ENCODE measurements at places on chromosomes 6 and 20.

GRCh38 chr20:52569201-52569600, 377.6 kb upstream of the ZFP64 start:
- DNase-seq: no peak

- no peak for DNase-seq
Measured at GRCh38 chr6:118996289-118996820, 61.4 kb upstream of the MCM9 start.

DNA sequence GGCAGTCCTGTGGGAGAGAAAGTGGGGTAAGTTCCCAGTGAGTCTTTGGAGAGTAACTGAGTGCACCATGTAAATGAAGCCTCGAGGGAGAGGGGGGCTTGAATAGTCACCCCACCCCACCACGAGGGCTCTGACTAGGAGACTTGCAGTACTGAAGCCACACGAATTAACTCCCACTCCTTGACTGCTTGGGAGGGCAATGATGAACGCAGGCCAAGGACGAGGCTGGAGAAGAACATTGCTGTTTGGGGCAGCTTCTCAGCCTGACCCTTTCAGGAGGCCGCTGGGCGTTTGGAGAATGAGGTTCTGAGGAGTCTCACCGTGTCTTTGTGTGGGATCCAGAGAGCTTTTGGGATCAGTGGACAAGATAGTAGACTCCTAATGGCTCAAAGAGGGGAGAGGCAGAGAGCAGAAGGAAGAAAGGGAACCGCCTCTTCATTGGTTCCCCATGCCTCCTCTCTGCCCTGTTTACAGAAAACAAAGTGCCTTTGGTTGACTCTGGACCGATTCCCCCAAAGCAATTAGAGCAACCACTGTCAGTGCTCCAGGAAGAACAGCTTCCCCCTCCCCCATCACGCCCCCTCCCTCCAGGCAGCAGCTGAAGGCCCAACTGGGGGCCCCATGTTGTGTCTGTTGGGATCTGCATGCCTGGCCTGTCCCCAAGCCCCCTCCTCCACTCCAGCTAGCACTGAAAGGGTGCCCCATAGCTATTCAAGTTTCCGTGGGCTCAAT, 41.7 kb upstream of the CDKN1A start:
- no peak for DNase-seq

DNA sequence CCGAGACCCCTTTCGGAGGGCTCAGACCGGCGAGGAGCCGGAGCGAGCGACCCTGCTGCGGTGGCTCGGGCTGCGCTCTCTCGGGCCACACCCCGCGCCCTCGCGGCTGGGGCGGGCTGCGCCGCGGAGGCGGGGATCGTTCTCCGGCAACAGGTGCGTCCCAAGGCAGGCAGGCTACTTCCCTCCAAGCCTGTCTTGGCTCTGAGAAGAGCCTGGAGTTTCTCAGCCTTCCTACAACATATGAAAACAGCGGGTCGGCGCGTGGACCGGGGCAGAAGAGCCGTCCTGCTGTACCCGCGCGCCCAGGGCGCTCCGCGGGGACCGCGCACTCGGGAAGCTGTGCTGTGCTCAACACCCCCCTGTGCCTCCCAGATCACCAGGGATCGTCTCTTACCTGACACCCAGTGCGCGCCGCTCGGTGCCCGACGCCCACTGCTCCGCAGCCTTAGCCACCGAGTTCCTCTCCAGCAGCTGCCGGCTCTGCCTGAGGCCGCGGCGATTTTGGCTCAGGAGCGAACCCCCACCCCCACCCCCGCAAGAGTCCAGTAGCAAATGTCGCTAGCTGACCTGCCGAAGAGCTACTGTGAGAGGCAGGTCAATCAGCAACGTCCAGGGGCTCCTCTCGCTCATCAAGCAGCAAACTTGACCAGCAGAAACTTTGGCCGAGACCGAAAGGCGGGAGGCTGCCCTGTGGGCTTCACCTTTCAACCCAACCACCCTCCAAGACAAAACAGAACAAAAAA, 3.7 kb upstream of the OLIG3 start:
- DNase-seq: no peak

- DNase-seq: no peak
Measured at GRCh38 chr6:11054722-11055121, 10.6 kb upstream of the ELOVL2 start.

GRCh38 chr6:66189915-66190314, 482.9 kb upstream of the EYS start:
- no peak for DNase-seq

DNA sequence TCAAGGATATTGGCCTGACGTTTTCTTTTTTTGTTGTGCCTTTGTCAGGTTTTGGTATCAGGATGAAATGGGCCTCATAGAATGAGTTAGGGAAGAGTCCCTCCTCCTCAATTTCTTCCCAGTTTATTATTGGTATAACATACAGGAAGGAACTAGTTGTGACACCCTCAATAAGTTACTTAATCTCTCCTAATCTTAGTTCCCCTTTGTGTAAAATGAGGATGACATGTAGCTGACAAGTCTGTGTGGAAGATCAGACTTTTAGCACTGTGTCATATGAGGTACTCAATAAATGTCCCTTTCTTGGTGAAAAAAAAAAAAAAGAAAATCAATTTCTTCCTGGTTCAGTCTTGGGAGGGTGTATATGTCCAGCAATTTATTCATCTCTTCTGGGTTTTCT, 155.8 kb downstream of the PDE7B start:
- DNase-seq: no peak

DNA sequence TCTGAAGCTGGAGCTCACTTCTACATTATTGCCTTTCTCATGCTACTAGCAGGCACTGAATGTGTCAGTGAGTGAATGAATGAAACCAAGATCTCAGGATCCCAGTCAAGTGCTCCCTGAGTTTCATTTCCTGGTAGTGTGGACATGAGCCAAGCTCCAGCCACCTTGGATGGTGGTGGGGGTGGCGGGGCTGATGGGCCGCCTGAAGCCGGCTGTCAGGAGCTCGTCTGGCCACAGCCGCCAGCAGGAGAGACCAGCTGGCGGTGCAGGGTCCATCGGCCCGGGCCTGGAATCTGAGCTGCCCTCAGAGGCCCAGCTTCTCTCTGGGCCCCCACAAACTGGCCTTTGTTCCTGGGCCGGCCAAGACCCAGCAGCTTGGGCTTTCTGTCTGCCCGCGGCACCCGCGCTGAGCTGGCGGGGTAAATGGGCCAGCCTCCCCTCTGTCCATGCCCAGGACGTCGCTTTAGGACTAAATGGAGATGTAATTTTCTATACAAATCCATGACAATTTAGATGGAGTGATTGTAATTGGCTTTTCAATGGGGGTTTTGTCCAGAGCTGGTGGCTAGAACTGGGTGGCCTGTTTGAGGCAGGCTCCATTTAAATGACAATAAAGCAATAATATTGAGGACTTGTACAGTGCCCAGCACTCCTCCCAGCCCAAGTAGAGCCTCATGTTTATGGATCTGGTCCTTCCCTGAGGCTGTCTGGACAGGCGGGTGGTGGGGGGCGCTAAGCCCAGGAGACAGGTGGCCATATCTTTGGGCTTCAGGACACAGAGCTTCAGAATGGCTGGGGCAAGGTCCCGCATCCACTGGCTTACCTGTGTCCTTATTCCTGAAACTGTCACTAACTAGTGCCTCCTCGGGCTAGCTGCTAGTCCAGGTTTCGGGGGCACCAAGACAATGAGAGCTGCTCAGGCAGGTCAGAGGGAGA, 43.5 kb downstream of the NOL4L start:
- no peak for DNase-seq

DNA sequence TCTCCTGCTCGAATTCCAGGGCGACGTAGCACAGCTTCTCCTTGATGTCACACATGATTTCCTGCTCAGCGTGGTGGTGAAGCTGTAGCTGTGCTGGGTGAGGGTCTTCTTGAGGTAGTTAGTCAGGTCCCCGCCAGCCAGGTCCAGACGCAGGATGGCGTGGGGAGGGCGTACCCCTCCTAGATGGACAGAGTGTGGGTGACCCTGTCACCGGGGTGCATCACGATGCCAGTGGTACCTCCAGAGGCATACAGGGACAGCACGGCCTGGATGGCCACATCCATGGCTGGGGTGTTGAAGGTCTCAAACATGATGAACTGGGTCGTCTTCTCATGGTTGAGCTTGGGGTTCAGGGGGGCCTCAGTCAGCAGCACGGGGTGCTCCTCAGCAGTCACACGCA, 110.2 kb upstream of the CNR1 start:
- no peak for DNase-seq

GRCh38 chr20:39163993-39164392, 201.8 kb downstream of the DHX35 start:
- DNase-seq: no peak

- no peak for DNase-seq
Measured at GRCh38 chr6:137728386-137729349, 138.4 kb upstream of the TNFAIP3 start.

GRCh38 chr6:20365456-20365855, 36.2 kb upstream of the E2F3 start:
- no peak for DNase-seq

GRCh38 chr6:85516168-85516567, 66.3 kb downstream of the NT5E start:
- DNase-seq: no peak

GRCh38 chr20:42516692-42517091, 673.0 kb downstream of the PTPRT start:
- DNase-seq: no peak

DNA sequence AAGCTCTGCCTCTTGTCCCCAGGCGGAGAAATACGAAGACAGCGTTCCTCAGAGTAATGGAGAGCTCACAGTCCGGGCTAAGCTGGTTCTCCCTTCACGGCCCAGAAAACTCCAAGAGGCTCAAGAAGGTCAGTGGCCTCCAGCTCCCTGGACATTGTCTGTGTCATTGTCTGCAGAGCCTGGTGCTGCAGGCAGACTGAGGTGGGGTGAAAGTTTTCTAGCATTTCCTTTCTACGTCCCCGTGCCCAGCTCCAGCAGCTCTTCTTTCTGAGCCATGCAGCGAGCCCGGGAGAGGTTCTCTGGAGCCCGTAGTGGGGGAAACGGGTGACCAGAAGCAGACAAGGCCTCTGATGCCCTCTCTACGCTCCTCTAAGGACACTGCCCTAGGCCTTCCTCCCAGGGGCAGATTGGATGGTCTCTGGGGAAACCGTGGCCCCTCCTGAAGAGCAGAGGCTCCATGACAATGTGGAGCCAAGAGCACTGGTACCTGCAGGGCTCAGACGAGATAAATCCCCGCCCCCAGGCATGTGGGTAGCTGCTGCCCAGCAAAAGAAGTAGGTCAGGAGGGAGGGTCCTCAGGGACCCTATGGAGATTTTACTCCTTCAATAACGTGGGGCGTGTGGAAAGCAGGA, 58.4 kb downstream of the EZR start:
- DNase-seq: no peak

GRCh38 chr6:9161731-9162130, 726.4 kb upstream of the SLC35B3 start:
- no peak for DNase-seq

- DNase-seq: no peak
Measured at GRCh38 chr20:22918286-22918983, 116.7 kb upstream of the SSTR4 start.

DNA sequence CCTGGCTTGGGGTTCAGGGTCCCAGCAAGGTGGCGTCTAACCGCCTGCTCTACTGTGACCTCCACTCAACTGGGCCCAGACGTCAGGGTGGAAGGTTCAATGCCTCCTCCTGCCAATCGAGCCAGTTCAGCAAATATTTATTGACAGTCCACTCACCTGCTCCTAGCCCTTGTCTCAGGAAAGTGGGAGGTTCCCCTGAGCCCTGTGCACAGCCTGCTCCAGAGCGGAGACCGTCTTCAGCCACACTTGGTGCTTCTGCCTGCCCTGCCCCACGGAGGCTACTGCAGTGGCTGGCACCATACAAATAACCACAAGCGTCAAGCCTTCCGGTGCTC, 6.1 kb downstream of the CCDC167 start:
- DNase-seq: no peak

DNA sequence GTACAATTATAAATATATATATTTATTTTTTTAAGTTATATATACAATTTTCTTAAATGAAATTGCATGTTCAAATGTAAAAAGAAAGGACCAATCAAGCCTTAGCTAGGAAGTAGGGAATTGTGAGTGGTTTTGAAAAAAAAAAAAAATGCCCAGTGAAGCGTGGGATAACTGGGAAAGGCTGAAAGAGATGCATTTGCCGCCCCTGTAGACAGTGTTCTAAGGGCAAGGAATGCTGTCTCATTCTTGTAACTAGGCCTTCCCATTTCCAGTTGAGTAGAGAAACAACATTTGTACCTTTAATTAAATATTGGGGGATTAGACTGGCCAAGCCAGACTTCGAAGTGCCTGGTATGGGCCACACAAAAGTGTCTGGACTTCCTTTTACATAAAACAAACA, 430.1 kb upstream of the SLC35B3 start:
- DNase-seq: no peak

DNA sequence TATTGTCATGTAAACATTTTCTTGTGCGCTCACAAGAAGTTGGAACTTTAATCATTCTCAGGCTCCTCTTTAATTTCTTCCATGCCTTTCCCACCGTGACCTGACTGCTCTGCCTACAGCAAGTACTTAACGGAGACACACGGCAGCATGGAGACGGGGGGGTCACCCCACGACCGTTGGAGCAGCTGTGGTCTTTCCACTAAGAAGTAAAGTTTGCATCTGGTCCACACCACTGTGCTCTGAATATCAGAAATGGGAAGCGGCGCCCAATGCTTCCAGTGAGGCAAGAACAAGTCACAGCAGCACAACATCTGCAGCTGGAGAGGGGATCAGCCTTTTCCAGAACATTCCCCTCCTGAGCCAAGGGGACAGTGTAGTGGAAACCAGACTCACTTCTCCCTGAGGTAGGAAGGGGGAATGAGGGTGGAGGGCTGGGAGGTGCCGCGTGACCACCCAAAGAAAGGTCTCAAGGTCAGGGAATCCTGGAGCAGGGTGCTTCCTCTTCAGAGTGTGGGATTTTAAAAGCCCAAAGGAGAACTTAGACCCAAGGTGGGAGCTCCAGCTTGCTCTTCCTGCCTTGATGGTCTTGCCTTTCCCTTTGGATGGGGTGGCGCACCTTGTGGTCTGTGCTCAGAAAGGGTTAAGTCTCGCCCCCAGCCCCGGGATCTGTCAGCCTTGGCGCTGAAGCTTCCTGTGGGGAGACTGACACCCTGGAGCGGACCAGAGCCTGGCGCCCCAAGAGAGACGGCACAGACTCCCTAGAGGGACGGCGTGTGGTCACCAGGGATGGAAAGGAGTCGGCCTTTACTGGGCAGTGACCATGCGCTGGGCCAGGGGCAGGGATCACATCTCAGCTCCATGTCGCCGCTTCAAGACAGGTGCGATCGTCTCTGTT, 25.6 kb upstream of the SMOC2 start:
- no peak for DNase-seq

GRCh38 chr6:13491538-13491937, 4.1 kb upstream of the GFOD1 start:
- DNase-seq: no peak

All from activated CD4-positive, alpha-beta T cell treated with anti-CD3 and anti-CD28 coated beads for 1 hour (primary cell).